ENCODE measurements at places on chromosomes 11 and 22. TPM values are rescaled to one million over a fixed set of nuclear protein-coding genes. Genes with fewer than 3 reads are reported as not detected.

Gene MICALL1
- total RNA-seq, result 72.7 TPM

Gene MUC2
- not detected for total RNA-seq

Gene DGCR6
- total RNA-seq, result 1.9 TPM

Gene CYB561A3
- 34.3 TPM for total RNA-seq

DNA sequence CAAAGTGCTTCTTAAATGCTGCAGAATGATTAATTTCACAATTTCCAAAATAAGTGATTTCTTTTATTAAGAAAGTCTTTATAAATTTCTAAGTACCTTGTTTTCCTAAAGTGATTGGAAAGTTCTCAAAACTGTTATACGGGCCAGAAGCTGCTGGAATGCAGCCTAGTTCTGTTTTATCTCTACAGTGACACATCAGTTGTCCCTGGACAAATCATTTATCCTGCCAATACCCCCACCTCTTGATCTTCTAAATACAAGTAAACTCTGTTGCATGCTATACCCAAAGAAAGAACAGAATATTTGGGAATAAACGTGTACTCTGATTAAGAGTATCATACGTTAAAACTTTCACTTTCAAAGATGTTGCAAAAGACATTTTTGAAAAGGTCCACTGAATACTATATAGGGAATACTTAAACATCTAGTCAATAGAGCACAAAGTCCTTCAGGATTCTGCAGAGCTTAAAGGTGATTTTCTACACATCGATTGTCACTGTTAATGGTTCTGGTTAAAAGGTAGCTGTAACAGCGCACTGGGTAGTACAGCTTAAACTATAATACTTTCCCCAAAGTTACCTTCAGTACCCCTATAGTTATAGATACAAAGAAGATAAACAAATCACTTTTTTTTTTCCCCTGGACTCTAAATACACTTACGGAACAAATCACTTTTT, 92.1 kb upstream of the APOA1 start:
- peaks cover 44% of the 10 kb centered on the region for H3K4me1 ChIP-seq
- no peaks in the 10 kb centered on the region for H3K27me3 ChIP-seq
- H3K4me3 ChIP-seq, result peak overlapping the region; percentile 42
- peaks cover 7% of the 10 kb centered on the region for H3K36me3 ChIP-seq

DNA sequence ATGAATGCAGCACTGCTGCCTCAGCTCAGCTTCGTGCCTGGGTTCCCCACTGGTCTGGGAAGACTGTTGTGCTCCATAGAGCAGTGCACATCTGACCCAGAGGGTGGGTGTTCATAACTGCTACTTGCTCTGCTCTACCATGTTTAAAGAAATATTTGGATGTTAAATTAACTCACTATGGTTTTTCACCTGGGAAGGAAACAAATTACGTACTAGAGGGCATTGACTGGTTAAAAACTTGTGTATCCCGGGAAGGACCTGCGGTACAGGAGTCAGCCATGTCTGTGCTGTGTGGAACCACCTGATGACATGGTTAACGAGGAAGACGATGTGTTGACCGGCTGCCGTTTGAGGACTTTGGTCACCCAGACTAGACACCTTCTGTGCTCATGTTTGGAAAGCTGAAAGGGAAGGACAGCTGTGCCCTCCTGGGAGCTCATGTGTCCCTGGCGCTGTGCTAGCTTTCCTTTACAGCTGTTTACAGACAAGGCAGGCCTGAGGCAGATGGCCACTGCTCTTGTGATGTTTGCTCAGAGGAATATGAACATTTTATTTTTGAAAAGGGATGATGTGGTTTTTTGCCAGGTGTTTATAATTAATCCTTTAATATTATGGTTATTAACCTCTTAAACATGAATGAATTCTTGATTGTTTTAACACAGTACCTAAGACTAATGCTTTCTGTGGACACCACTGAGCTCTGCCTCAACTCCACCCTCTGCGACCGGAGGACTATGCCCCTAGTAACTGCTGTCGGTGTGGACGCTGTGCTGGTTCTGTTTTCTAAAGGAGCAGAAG, 14.3 kb upstream of the AIFM3 start:
- no peaks in the 10 kb centered on the region for H3K27me3 ChIP-seq
- DNase-seq, result no peak
- no peak overlapping the region for H3K27ac ChIP-seq
- H3K36me3 ChIP-seq, result peaks cover 40% of the 10 kb centered on the region
- H3K4me3 ChIP-seq, result no peak overlapping the region

DNA sequence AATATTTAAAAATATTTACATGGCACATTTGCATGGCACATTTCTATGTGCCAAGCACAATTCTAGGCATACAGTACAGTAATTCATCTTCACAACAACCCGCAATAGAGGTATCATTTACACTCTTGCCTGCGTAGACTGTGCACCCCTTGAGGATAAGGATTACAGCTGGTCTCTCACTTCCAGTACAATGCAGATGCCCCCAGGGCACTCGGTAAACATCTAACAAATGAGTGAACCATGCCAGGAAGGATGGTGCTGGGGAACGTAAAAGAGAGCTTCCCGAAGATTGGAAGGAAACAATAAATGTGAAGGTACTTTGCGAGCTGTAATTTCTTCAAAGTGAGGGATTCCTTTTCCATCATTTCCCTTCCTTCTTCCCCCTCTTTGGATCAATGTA, 1.3 kb downstream of the PRPF19 start:
- H3K4me3 ChIP-seq, result peak overlapping the region; percentile 96
- no peaks in the 10 kb centered on the region for H3K27me3 ChIP-seq
- peaks cover 29% of the 10 kb centered on the region for H3K4me1 ChIP-seq
- H3K36me3 ChIP-seq, result peaks cover 24% of the 10 kb centered on the region
- DNase-seq, result no peak
- H3K27ac ChIP-seq, result peak overlapping the region; percentile 91

DNA sequence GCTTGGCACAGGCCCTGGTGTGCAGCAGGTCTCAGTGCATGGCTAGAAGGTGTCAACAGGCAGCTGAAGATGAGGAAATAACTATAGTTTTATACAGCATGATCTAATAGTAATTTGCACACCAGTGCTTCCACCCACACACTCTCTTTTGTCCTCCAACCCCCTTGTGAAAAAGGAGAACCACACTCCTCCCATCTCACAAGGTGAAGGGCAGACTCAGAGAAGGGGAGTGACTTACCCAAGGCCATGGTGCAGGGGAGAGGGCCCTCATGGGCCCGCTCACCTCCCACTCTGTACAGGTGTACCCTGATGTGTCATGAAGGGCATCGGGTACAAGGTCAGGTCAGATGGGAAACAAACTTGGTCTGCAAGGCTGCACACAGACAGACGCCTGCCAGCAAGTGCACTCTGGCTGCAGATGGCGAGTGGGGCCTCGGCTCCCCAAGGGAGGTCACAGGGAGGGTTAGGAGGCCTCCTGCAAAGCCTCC, 53.4 kb downstream of the DGCR2 start:
- H3K27ac ChIP-seq, result no peak overlapping the region
- peaks cover 11% of the 10 kb centered on the region for H3K4me1 ChIP-seq
- no peak overlapping the region for H3K4me3 ChIP-seq
- H3K27me3 ChIP-seq, result no peaks in the 10 kb centered on the region

- H3K27me3 ChIP-seq, result no peaks in the 10 kb centered on the region
- no peak overlapping the region for H3K4me3 ChIP-seq
- H3K4me1 ChIP-seq, result no peaks in the 10 kb centered on the region
- no peaks in the 10 kb centered on the region for H3K36me3 ChIP-seq
- no peak for DNase-seq
Measured at GRCh38 chr11:64385945-64386704, 27.2 kb downstream of the RPS6KA4 start.

DNA sequence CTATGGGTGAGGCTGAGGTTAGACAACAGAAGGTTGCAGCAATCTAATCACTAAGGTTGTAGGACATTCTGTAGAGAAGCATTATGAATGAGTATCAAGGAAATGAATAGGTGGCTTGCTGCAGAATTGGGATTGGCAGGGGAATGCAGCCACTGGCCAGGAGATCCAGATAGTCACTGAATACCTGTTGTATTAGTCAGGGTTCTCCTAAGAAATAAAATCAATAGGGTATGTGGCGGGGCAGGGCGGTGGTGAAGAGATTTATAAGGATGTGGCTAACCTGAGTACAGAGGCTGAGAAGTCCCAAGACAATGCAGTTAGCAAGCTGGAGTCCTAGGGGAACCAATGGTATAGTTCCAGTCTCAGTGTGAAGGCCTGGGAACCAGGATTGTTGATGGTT, 163.0 kb downstream of the SPON1 start:
- H3K4me1 ChIP-seq, result no peaks in the 10 kb centered on the region
- no peak overlapping the region for H3K27ac ChIP-seq
- no peak for DNase-seq
- no peak overlapping the region for H3K4me3 ChIP-seq
- H3K27me3 ChIP-seq, result no peaks in the 10 kb centered on the region

GRCh38 chr11:78961937-78962701, 387.5 kb upstream of the NARS2 start:
- H3K4me3 ChIP-seq, result peak overlapping the region; percentile 25
- H3K27ac ChIP-seq, result no peak overlapping the region
- peaks cover 12% of the 10 kb centered on the region for H3K4me1 ChIP-seq
- H3K36me3 ChIP-seq, result no peaks in the 10 kb centered on the region
- no peaks in the 10 kb centered on the region for H3K27me3 ChIP-seq

- no peak for DNase-seq
- no peak overlapping the region for H3K27ac ChIP-seq
- no peak overlapping the region for H3K4me3 ChIP-seq
Measured at GRCh38 chr22:39598017-39598965, 27.7 kb downstream of the CACNA1I start.

GRCh38 chr11:102112509-102112821, 2.2 kb downstream of the YAP1 start:
- H3K27me3 ChIP-seq, result no peaks in the 10 kb centered on the region
- peak overlapping the region; percentile 94 for H3K27ac ChIP-seq
- H3K4me1 ChIP-seq, result peaks cover 59% of the 10 kb centered on the region
- DNase-seq, result no peak

- H3K4me1 ChIP-seq, result no peaks in the 10 kb centered on the region
- DNase-seq, result no peak
- H3K4me3 ChIP-seq, result no peak overlapping the region
- no peaks in the 10 kb centered on the region for H3K27me3 ChIP-seq
- peaks cover 10% of the 10 kb centered on the region for H3K36me3 ChIP-seq
Measured at GRCh38 chr22:29641042-29641699, 37.7 kb downstream of the NF2 start.

DNA sequence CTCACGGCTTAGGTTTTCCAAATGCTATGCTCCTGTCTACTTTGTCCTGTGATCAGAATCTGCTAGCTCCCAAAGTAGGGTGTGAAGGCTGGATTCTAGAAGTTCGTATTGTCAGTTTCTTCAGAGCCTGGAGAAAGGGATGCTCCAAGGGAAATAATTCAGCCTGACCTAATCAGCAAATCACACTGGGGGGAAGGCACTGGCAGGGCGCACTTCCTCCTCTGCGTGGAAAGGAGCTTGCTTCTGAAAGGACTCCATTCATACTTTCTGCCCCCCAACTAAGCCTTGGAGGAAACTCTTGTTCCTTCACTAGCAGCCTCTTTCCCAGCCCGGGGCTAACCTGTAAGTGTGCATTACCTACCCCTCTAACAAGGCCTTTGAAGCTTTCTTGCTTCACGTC, 165.9 kb downstream of the NAV2 start:
- no peak overlapping the region for H3K27ac ChIP-seq
- peaks cover 47% of the 10 kb centered on the region for H3K36me3 ChIP-seq
- no peaks in the 10 kb centered on the region for H3K27me3 ChIP-seq
- H3K4me3 ChIP-seq, result no peak overlapping the region

- DNase-seq, result peak; percentile 91
- no peak overlapping the region for H3K4me3 ChIP-seq
- H3K27me3 ChIP-seq, result no peaks in the 10 kb centered on the region
- no peaks in the 10 kb centered on the region for H3K36me3 ChIP-seq
Measured at GRCh38 chr11:12287374-12288211, 89.8 kb upstream of the PARVA start.

GRCh38 chr11:3732671-3733436, 61.7 kb upstream of the CHRNA10 start:
- no peak overlapping the region for H3K4me3 ChIP-seq
- no peaks in the 10 kb centered on the region for H3K4me1 ChIP-seq
- no peak overlapping the region for H3K27ac ChIP-seq
- no peaks in the 10 kb centered on the region for H3K27me3 ChIP-seq
